ENCODE measurements at places on chromosomes 11 and 22.

DNA sequence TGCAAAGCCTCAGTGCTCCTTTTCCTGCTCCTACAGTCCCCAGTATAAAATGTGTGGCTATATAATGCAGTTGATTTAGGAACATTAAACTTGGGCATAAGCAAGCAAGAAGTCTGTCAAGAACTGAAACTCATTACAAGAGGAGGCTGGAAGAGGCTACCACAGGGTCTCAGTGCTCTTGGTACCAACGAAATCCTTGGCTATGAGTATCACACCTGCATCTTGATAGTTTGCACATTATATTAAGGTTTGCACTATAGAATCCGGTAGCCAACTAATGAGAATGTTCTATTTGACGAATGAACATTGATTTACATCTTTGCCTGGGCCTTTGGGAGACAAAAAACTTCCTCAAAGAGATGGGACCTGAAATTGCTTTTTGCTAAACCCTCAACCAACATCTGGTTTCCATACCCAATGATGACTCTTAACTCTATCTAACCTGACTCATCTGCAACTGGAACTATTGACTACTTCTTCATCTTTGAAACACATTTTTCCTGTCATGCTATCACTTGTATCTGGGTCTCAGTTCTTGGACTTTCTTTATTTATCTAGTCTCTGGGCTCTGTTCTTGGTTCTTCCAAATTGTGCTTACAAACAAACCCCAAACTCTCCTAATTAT lies 207.2 kb upstream of the CTSC start:
- DNase-seq, result no peak

- peak; percentile 75 for DNase-seq
Measured at GRCh38 chr11:134332189-134332631, 422 bp downstream of the GLB1L2 start.

DNA sequence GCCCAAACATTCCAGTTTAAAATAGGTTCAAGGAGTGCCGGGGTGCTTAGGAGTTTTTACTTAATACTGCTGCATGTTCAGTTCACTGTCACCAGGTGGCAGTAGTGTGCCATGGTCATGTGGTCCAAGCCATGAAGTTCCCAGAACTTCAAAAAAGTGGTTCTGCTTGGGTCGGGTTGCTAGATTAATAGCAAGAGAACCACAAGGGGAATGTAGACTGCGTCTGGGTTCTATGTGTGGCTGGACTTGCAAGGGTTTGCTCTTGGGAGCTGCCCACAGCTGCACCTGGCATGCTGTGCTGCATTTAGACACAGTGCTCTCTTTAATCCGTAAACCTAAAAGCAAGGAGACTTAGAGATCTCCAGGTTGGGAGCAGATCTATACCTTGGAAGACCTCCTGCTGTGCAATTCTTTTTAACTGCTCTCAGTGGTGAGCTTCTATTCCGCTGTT lies 6.5 kb upstream of the SPON1 start:
- DNase-seq, result peak; percentile 83

DNA sequence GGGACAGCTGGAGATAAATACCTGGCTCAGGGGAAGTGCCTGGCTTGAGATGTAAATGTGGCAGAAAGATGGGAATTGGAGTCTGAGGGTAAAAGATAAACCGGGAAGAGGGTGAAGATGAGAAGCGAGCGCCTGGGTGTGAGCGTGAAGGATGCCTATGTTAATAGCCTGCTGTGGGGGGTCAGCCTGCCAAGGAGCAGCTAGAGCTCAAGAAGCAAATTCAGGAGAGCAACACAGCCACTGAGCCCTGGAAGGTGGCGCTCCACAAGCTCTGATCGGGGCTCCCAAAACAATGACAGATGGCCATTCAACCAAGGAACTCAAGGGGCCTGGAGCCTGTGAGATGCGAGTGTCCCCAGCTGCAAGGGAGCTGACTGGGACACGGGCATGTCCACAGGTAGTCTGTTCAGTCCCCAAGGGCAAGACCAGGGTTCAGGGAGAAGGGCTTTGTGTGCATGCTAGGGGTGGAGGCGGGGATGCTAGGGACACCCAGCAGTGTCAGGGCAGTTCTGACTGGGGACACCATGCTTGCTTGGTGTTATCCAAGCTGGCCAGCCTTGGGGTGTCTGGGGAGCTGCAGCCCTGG lies 2.8 kb downstream of the GSC2 start:
- no peak for DNase-seq

DNA sequence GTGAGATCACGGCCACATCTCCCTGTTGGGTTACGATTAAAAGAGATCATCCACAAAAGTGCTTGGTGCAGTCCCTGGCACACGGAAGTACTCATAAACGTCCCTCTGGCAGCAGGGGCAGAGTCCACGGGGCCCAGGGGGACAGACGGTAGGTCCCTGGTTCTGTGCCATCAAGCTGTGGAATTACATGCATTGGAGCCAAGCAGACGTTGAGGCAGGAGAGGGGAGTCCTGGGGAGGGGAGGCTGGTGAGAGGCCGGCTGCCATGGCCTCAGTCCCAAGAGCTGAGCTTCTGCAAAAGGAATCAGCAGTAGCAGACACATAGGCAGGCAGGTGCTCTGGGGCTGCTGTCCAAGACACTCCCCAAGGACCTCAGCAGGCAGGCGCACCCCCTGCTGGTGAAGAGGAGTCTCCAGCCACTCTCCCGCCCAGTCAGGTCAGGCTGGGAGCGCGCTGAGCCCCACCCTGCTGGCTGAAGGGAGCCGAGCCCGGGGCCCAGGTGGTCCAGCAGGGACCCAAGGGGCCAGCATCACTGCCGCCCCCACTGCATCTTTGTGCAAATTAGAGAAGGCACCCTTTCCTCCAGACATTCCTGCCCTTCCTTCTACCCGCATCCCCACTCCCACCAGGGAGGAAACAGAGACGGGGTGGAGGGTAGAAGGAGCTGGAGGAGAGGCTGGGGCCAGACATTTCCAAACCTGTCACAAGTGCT lies 7.6 kb upstream of the KCTD17 start:
- DNase-seq, result peak; percentile 55

- no peak for DNase-seq
Measured at GRCh38 chr11:17611503-17612220, 64.6 kb downstream of the OTOG start.

- DNase-seq, result no peak
Measured at GRCh38 chr11:131807876-131808275, 437.5 kb downstream of the NTM start.

DNA sequence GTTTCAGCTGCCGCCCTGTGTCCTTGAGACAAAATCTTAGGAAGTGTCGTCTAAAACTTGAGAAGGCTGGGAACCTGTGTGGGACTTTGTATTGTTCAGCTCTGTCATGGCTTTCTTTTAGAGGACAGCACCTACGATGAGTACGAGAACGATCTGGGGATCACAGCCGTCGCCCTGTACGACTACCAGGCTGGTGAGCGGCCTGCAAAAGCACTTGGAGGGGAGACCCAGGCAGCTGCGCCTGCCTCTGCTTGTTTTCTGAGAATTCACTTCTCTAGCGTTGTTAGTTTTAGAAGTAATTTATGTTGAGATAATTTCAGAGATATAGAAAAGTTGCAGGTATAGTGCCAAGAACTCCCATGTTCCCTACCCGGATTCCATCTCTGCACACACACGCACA lies 35.2 kb downstream of the CTTN start:
- DNase-seq, result no peak

DNA sequence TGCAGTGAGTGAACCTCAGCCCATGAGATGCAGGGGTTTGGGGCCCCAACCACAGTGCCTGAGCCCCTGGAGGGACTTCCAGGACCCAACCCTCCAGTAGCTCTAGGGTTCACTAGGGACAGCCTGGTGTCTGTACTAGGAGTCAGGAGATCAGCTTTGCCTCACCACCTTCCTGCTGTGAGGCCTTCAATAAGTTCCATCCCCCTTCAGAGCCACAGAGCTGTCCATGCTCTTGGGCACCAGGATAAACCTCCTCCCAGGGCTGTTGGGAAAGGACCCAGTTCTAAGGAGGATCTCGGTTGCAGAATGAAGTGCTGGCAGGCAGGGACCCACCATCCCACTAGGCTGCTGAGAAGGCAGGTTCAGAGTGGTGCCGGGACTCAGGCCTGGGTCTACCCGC lies 9.7 kb downstream of the ARHGEF17 start:
- DNase-seq, result no peak

- no peak for DNase-seq
Measured at GRCh38 chr22:46796566-46797195, 34.2 kb downstream of the TBC1D22A start.
